COR-L47 (cell line): ENCODE measurements at places on chromosomes 2 and 18.

DNA sequence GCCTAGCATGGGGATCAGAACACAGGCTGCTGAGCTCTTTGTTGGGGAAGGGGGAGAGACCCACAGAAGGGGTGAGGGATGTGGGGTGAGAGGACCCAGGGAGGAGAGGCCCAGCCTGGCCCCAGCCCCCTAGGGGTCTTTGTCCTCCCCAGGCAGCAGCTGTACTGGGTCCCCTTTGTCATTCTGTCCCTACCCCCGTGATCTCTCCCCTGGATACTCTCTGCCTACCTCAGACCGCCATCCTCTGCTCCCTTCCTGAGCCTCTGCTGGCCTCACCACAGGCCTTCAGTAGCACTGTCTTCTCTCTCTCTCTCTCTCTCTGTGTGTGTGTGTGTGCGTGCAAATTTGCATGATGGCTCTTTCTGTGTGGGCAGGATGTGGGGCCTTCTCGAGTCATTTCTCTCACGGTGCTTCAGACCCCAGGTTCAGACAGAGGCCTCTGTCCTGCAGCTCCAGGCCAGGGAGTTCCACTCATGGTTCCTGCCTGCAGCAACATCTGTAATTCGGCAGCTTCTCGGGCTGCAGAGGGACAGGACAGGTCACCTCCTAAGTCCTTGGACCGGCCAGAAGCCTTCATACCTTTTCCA is 1.4 kb downstream of the PSD4 start:
- DNase-seq: no peak

GRCh38 chr2:42217914-42218313 is 48.8 kb downstream of the EML4 start:
- no peak for DNase-seq

GRCh38 chr18:45670281-45670962 is 53.6 kb upstream of the SLC14A1 start:
- no peak for DNase-seq

GRCh38 chr18:23163786-23164533 is 28.7 kb downstream of the CABLES1 start:
- DNase-seq: no peak

DNA sequence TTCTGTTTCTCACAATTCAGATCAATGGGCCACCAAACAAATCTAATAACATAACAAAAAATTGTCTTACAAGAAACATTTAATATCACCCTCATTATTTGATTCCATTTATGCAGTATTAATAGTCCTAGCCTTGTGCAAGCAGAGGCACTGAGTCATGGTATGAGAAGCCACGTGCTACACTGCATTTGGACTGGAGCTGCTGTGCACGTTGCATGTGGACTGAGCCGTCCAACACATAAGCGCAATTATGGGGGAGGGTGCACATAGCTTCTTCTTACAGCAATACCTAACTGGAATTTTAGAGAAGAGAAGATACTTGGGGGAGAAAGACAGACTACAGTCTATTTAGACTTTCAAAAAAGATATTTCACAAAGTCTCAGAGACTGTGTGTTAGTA is 329.6 kb upstream of the ID2 start:
- DNase-seq: no peak

DNA sequence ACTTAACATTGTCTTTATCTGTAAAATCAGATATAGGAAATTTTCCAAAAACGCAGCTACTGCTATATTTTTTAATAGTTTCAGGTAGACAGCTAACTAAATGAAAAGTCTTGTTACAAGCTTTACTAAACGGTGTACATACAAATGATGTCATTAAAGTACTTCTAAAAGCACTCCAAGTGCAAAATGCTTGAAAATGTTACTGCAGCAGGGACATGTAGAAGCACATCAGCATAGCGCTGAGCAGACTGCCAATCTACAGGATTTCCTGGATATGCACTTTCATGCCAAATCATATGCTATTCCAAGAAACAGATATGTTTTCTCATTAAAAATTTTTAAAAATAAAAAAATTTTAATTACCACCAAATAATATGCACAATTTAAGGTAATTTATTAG is 61.7 kb downstream of the SMAD2 start:
- no peak for DNase-seq

DNA sequence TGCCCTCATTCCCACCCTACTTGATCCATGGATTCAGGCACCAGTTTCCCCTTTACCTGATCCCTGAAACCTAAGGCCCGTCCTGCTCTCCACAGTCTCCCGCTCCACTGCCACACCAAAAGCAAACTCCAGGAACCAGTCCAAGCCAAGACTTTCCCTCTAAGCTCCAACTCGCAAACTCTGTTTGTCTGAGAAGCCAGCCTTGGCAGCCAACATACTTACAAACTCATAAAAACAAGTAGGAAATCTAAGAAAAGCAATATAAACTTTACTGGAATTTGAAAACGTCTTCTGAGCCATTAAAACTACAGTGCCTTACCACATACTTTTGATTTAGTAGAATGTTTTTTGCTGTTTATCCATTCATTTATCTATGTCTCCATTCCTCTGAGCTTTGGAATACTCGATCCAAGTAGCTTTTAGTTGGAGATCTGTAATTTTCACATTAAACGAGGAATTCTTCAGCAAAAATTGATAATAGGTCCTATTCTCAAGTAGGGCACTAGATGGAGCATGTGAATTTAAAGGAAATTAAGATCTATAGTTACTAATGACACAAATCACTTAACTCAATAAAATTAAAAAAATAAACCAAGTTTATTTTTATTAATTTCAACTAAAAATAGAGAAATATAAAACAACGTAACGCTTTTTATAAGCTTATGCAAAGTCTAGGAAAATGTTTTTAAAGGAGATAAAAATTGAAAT is 199.7 kb downstream of the MYO3B start:
- no peak for DNase-seq

- DNase-seq: peak; percentile 38
Observed at GRCh38 chr18:50638884-50639420, 79.1 kb downstream of the MAPK4 start.

DNA sequence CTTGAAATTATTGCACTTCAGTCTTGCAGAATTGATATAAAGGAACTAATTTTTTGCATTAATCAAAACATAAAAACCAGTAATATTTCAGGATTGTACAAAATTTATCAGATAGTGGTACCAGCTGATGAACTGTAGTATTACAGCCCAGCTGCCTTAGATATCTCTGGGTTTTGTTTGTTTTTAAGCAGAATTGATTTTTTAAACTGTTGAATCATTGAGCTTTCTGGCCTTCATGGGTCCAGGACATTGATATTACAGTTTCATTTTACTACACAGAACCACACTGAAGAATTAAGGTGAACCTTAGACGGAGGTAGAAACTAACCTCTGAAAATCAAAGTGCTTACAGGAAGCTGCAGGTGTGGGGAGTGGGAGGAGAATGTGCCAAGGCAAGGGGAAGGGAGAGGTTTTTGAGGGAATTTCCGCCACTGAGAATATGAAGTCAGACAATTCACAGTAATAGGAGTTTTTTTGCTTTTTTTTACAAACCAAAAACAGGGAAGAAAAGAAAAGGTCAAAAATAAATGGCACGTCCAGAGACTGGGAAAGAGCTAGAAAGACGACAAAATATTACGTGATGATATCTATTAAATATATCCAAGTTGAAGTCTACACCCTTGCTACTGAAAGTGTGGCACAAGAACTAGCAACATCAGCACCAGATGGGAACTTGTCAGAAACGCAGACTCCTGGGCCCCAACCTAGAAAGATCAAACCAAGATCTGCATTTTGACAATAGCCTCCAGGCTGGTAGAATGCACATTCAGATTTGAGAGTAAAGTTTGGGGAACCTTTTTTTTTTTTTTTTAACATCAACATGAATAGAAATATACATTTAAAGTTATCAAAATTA is 40.8 kb upstream of the SPAG16 start:
- no peak for DNase-seq

DNA sequence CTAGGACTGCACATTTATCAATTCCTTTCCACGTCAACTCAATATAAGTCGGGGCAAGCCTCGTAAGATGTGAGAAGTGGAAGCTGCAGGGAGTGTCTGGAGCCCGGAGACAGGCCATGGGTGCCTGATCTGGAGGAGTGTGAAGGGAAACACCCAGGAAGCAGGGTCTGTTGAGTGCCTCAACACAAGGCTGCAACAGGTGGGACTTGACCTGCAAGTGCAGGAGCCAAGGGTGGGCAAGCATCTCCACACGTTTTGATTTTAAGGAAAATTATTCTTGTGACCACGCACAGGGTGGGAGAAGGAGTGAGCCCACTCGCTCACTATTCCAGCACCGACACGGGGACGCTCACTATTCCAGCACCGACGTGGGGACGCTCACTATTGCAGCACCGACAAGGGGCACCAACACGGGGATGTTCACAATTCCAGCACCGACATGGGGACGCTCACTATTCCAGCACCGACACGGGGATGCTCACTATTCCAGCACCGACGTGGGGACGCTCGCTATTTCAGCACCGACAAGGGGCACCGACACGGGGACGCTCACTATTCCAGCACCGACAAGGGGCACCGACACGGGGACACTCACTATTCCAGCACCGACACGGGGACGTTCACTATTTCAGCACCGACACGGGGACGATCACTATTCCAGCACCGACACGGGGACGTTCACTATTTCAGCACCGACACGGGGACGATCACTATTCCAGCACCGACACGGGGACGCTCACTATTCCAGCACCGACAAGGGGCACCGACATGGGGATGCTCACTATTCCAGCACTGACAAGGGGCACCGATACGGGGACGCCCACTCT is 197.3 kb downstream of the EIPR1 start:
- no peak for DNase-seq

GRCh38 chr2:212173756-212174510 is 364.7 kb downstream of the ERBB4 start:
- no peak for DNase-seq
